ENCODE measurements at places on chromosomes 6 and 20. TPM values are rescaled to one million over a fixed set of nuclear protein-coding genes. Genes with fewer than 3 reads are reported as not detected.

Gene PRRT1
- total RNA-seq: 1.2 TPM

Gene CRYBG1
- 18.7 TPM for total RNA-seq

Gene DYNLT2
- total RNA-seq: 5.7 TPM

Gene MAP7
- total RNA-seq: 6.1 TPM

Gene IP6K3
- total RNA-seq: 41.4 TPM

Gene ANKRD66
- total RNA-seq: 0.31 TPM

DNA sequence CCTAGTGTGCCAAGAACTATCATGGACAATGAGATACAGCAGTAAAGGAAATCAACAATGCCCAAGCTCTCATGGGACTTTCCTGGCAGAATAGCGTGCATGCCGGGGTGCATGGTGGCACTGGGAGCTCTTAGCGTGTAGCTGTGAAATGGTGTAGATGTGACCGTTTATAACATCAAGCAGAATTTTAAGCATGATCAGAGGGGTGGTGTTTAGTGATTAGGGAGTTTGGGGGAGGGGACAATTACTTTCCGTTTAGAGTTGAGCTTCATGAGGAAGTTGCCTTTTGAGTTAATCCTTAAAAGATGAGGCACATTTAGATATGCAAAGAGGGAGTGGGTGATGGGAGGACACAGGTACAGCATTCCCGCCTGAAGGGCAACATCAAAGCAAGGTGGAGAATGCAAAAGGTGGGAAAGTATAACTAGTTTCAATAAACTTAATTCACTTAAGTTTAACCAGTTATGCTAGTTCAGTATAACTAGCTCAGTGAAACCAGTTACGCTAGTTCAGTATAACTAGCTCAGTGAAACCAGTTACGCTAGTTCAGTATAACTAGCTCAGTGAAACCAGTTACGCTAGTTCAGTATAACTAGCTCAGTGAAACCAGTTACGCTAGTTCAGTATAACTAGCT, 661.6 kb downstream of the QKI start:
- DNase-seq: no peak
